Type B pancreatic cell (in vitro differentiated cells): ENCODE measurements at places on chromosomes 12 and 14.

DNA sequence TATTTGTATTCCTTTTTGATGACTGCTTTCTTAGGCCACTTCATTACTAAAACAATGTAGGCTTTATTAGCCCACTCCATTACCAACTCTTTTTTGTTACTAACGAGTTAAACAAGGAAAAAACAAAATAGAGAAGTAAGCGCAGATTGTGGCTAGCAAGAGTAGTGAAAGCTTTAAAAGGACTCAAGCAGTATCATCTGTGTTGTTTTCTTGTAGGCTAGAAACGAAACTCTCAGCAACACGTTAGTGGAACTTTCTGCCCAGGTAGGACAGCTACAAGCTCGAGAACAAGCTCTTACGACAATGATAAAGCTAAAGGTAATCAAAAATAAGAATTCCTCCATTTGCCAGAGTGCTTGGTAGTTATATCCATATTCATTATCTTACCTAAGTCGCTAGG lies 11.1 kb downstream of the CCDC62 start:
- no peak for DNase-seq

GRCh38 chr14:95137164-95137803 lies 20.0 kb downstream of the DICER1 start:
- no peak for DNase-seq

DNA sequence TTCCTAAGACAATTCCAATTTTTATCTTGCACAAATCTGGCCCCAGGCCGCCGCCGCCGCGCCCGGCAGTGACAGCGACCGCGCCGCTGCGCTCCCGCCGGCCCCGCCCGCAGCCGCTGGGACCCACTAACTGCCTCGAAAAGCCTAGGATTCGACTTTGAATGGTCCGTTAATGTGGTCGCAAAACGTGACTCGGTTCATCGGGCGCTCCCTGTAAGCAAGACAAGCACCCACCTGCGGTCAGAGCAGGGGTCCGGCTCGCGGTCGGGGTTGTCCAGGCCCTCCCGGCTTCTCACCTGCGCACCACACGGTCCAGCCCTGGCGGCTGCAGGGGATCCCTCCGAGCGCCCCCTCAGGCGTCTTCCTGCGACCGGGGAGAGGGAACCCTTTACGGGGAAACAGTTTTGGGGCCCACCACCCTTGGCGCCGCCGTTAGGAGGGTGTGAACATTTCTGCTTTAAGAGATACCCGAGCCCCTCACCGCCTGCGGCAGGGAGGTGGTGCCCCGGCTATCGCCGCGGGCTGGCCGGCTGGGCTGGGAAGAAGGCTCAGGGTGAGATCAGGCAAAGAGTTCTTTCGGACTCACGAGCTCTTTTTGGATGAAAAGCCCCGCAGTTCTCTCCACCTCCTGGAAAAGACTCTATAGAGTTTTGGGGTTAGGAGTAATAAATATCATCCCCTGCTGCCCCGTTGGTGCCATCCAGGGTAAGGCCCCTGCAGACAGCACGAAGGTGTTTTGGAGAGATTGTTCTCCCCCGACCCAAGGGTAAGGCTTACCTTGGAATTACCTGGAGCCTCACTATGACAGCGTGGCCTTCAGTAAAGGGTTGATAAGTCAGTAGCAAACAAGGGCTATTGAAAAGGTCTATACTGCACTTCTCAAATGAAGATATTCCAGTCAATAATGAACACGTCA lies 13.6 kb upstream of the FOXJ2 start:
- no peak for DNase-seq

DNA sequence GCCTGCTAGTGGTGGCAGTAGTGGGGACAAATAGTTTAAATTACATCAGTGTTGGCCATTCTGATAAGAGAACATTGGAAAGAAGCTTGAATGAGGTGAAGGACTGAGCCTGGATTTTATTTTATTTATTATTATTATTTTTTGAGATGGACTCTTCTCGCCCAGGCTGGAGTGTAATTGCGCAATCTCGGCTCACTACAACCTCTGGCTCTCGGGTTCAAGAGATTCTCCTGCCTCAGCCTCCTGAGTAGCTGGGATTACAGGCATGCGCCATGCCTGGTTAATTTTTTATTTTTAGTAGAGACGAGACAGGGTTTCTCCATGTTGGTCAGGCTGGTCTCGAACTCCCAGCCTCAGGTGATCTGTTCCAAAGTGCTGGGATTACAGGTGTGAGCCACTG lies 739.4 kb downstream of the AACS start:
- DNase-seq = no peak

- DNase-seq = peak; percentile 90
Observed at GRCh38 chr14:39432619-39433451, 602 bp upstream of the FBXO33 start.

DNA sequence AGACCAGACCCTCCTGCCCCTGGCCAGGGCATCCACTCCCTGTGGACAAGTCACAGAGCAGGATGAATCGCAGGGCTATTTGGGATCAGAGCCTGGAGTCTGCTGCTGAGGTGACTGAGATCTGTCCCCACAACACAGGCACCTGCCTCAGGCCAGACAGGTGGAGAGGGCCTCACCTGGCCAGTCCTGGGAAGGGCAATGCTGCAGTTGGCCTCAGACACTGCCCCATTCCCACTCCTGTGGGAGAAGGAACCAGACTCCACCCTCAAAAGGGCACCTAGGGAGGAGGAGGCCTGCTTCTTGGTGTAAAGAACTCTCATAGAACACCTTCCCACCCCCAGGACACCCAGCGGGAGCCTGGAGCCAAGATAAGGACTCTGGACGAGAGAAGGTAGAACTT lies 48.3 kb upstream of the PLEKHG6 start:
- DNase-seq = no peak

- DNase-seq = no peak
Observed at GRCh38 chr12:21607701-21608100, 3.1 kb upstream of the GYS2 start.

DNA sequence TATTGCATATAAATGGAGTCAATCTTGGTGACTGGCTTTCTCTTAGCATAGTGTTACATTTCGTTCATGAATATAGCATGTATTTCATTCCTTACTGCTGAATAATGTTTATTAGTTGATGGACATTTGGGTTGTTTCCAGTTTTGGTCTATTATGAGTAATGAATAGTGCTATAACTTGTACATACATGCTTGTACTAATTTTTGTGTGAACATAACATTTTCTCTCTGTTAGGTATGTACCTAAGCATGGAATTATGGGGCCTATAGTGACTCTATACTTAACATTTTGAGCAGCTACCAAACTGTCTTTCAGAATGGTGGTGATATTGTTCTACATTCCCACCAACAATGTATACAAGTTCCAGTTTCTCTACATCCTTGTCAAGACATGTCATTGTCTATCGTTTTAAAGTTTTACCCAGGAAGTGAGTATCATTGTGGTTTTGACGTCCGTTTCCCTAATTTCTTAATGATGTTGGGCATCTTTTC lies 23.1 kb downstream of the ATP2A2 start:
- DNase-seq = no peak

- peak; percentile 77 for DNase-seq
Observed at GRCh38 chr12:48788854-48789775, at the start of gene ADCY6. ADCY6 (minus strand) TSS chr12:48789089; CDS start chr12:48783434, 5,655 bp downstream.

DNA sequence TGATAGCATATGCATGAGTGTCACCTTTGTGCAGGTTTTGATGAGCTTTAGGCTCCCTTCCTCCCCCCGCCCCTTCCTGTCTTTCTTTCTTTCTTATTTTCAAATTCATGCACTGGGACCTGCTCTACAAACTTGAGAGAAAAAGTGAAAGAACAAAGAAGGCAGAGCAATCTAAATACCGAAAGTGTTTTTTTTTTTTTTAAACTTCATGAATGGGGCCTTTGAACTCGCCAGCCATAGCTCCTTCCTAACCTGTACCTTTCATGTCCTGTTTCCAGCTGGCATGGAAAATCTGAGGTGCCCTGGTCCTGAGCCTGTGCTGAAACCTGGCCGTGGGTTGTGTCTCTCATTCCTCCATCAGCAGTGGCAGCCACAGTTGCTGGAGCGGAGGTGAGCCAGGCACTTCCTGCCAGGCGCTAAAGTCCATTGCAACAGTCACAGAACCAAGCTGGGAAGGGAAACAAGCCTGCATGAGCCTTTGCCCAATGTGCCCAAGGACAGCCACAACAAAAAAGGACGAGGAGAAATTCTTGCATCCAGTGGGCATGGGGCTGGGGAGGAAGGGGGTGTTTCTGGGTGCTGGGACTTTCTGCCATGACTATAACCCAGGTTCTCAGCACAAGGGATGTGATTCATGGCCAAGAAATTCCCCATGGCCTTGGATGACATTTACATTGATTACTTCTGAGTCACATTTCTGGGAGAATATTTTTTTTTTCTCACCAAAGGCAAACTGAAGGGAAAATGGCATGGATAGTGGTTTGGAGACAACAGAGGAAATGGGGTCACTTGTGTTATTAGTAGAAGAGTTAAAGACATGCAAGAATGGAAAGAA lies 102.7 kb downstream of the TMEM30B start:
- DNase-seq = no peak
